Chondrocyte (in vitro differentiated cells): ENCODE measurements at places on chromosomes 7 and 10. TPM values are rescaled to one million over a fixed set of nuclear protein-coding genes. Genes with fewer than 3 reads are reported as not detected.

AKR1C8 gene
- not detected in 3 replicates for total RNA-seq

NPSR1 gene
- total RNA-seq: not detected in 3 replicates

PRLHR gene
- total RNA-seq: not detected in 3 replicates

ASZ1 gene
- not detected in 3 replicates for total RNA-seq

SNCG gene
- 1.2 to 2.2 TPM (median 1.5 TPM) in 3 replicates for total RNA-seq

ST7 gene
- 64.8 to 76.4 TPM (median 69.7 TPM) in 3 replicates for total RNA-seq

EEPD1 gene
- 3.0 to 5.8 TPM (median 4.8 TPM) in 3 replicates for total RNA-seq

GRCh38 chr7:135857519-135858274 lies 109.1 kb upstream of the FAM180A start:
- no peak overlapping the region for H3K27ac ChIP-seq
- no peak for DNase-seq
- no peak overlapping the region for H3K4me3 ChIP-seq
- H3K36me3 ChIP-seq: no peaks in the 10 kb centered on the region
- H3K4me1 ChIP-seq: no peaks in the 10 kb centered on the region

GRCh38 chr7:43954524-43955228 lies 28.4 kb downstream of the UBE2D4 start:
- H3K4me3 ChIP-seq: no peak overlapping the region
- peaks cover 23% of the 10 kb centered on the region for H3K36me3 ChIP-seq
- H3K4me1 ChIP-seq: no peaks in the 10 kb centered on the region
- H3K27me3 ChIP-seq: no peaks in the 10 kb centered on the region

- H3K27me3 ChIP-seq: no peaks in the 10 kb centered on the region
- DNase-seq: no peak
- H3K4me3 ChIP-seq: no peak overlapping the region
- peak overlapping the region; percentile 76 for H3K27ac ChIP-seq
- H3K36me3 ChIP-seq: peaks cover 5% of the 10 kb centered on the region
- H3K4me1 ChIP-seq: peaks cover 85% of the 10 kb centered on the region
Observed at GRCh38 chr7:137932881-137933269, 69.0 kb downstream of the CREB3L2 start.

DNA sequence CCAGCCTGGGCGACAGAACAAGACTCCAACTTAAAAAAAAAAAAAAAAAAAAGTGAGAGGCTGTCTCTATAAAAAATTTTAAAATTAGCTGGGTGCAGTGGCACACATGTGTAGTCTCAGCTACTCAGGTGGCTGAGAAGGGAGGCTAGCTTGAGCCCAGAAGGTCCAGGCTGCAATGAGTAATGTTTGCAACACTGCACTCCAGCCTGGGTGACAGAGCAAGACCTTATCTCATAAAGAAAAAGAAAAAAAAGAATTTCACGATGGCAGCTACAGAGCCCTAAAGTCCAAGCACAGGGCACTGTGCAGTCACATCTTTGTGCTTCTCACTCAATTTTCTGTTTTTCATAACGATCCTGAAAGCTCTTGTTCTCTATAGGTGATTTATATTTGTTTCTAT lies 209.5 kb upstream of the KCTD7 start:
- DNase-seq: no peak
- no peak overlapping the region for H3K4me3 ChIP-seq
- H3K27ac ChIP-seq: no peak overlapping the region
- no peaks in the 10 kb centered on the region for H3K27me3 ChIP-seq

GRCh38 chr7:24307326-24307725 lies 23.3 kb downstream of the NPY start:
- no peak overlapping the region for H3K4me3 ChIP-seq
- H3K36me3 ChIP-seq: no peaks in the 10 kb centered on the region
- no peak for DNase-seq
- H3K27me3 ChIP-seq: peaks cover 14% of the 10 kb centered on the region

DNA sequence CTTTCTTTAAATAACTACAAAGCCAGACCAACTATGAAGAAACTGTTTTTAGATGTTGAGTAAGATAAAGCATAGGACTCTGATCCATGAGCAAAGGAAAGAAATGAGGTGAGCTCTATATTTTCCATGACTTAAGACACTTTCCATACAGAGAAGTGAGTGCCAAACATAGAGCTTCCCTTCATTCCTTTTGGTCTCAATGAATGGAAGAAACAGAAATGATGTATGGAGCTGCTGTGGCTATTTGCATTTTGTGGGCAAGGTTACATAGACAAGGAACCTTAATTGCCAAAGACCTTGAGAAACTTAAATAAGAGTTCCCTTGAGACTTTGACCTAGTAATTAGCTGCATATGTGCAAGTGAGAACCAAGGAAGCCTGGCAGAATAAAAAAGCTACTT lies 1152.2 kb downstream of the XPNPEP1 start:
- H3K27ac ChIP-seq: no peak overlapping the region
- no peak overlapping the region for H3K4me3 ChIP-seq
- no peak for DNase-seq
- no peaks in the 10 kb centered on the region for H3K27me3 ChIP-seq
- no peaks in the 10 kb centered on the region for H3K36me3 ChIP-seq
- no peaks in the 10 kb centered on the region for H3K4me1 ChIP-seq

DNA sequence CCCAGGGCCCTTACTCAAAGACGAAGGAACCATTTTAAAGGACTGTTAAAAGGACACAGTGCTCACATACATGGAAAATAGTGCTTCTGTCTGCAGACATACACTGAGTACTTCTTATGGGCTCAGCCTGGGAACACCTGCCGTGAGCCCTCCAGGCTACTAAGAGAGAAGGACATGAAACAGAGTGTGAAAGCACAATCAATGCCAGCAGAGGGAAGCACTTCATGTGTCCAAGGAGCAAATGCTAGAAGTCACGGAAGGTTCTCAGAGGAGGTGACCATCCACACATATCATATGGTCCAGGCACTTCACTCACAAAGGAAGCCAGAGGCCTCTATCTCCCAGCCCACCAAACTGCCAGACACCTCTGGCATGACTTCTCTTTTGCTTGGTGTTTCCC lies 15.5 kb downstream of the ELMO1 start:
- H3K27ac ChIP-seq: no peak overlapping the region
- DNase-seq: no peak
- no peak overlapping the region for H3K4me3 ChIP-seq

GRCh38 chr7:120677535-120677934 lies 180.4 kb downstream of the TSPAN12 start:
- H3K36me3 ChIP-seq: no peaks in the 10 kb centered on the region
- no peaks in the 10 kb centered on the region for H3K27me3 ChIP-seq
- no peak overlapping the region for H3K4me3 ChIP-seq
- DNase-seq: no peak
- no peaks in the 10 kb centered on the region for H3K4me1 ChIP-seq

DNA sequence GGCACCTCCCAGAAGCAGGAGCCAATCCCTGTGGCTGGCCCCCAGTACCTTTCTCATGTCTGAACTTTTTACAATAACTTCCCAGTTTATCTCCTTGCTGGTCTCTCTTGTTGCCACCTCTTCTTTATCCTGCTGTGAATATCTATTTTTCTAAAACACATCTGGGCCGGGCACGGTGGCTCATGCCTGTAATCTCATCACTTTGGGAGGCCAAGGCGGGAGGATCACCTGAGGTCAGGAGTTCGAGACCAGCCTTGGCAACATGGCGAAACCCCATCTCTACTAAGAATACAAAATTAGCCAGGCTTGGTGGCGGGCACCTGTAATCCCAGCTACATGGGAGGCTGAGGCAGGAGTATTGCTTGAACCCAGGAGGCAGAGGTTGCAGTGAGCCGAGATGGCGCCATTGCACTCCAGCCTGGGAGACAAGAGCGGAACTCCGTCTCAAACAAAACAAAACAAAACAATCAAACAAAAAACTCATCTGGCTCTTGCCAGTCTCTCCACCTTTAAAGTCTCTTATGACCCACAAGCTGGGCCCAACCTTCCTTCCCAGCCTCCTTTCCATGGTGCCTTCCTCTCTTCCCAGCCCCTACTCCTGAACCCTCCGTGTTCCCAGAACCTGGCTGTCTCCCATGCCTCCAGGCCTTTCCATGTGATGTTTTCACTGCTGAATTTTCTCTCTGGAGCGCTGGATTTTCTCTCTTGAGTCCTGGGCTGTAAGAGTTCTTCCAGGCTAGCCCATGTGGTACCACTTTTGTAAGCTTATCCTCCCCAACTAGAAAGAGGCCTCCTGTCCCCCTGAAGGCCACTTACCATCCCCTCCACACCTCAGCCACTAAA lies 51.3 kb downstream of the HIP1 start:
- no peaks in the 10 kb centered on the region for H3K27me3 ChIP-seq
- DNase-seq: no peak
- no peak overlapping the region for H3K27ac ChIP-seq

- H3K4me3 ChIP-seq: no peak overlapping the region
- no peaks in the 10 kb centered on the region for H3K36me3 ChIP-seq
- peaks cover 8% of the 10 kb centered on the region for H3K27me3 ChIP-seq
- no peak for DNase-seq
Observed at GRCh38 chr10:78375854-78376785, 342.5 kb downstream of the RPS24 start.

DNA sequence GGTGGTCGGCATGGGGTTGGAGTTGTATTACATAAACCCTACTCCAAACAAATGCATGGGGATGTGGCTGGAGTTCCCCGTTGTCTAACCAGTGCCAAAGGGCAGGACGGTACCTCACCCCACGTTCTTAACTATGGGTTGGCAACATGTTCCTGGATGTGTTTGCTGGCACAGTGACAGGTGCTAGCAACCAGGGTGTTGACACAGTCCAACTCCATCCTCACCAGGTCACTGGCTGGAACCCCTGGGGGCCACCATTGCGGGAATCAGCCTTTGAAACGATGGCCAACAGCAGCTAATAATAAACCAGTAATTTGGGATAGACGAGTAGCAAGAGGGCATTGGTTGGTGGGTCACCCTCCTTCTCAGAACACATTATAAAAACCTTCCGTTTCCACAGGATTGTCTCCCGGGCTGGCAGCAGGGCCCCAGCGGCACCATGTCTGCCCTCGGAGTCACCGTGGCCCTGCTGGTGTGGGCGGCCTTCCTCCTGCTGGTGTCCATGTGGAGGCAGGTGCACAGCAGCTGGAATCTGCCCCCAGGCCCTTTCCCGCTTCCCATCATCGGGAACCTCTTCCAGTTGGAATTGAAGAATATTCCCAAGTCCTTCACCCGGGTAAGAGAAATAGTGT lies at the start of gene CYP2E1:
TSS of gene CYP2E1 (plus strand) at position 407 of the 632 bp plus-strand sequence. CDS start at position 440, 33 bp downstream.
- peaks cover 11% of the 10 kb centered on the region for H3K36me3 ChIP-seq
- H3K4me1 ChIP-seq: no peaks in the 10 kb centered on the region
- no peak within 1 kb of the TSS for H3K4me3 ChIP-seq
- H3K27ac ChIP-seq: no peak within 1 kb of the TSS
- no peak for DNase-seq
- H3K27me3 ChIP-seq: no peaks in the 10 kb centered on the region

DNA sequence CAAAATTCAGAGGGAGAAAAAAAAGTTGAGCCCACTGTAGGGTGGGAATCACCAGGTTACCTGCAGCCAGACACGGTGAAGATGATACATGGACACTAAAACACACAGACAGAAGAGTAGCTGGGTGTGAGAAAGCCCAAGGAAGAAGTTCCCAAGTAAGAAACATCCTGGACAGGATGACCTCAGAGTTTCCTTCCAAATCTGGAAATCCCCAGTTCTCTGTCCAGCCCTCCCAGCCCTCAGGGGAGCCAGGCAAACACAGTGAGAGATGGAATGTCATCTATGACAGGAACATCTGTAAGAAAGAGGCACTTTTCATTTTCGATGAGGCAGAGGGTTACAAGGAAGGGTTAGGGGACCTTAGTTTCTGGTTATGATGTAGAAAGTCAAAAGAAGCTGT lies 125.1 kb upstream of the LYZL1 start:
- H3K4me3 ChIP-seq: no peak overlapping the region
- H3K27me3 ChIP-seq: no peaks in the 10 kb centered on the region
- H3K36me3 ChIP-seq: peaks cover 14% of the 10 kb centered on the region

- H3K27me3 ChIP-seq: no peaks in the 10 kb centered on the region
- no peak overlapping the region for H3K27ac ChIP-seq
- DNase-seq: no peak
- peaks cover 7% of the 10 kb centered on the region for H3K36me3 ChIP-seq
- H3K4me1 ChIP-seq: peaks cover 22% of the 10 kb centered on the region
Observed at GRCh38 chr7:43766564-43766963, 8.1 kb downstream of the BLVRA start.

GRCh38 chr7:33072471-33072870 lies 9.9 kb upstream of the NT5C3A start:
- peaks cover 15% of the 10 kb centered on the region for H3K4me1 ChIP-seq
- peaks cover 4% of the 10 kb centered on the region for H3K36me3 ChIP-seq

DNA sequence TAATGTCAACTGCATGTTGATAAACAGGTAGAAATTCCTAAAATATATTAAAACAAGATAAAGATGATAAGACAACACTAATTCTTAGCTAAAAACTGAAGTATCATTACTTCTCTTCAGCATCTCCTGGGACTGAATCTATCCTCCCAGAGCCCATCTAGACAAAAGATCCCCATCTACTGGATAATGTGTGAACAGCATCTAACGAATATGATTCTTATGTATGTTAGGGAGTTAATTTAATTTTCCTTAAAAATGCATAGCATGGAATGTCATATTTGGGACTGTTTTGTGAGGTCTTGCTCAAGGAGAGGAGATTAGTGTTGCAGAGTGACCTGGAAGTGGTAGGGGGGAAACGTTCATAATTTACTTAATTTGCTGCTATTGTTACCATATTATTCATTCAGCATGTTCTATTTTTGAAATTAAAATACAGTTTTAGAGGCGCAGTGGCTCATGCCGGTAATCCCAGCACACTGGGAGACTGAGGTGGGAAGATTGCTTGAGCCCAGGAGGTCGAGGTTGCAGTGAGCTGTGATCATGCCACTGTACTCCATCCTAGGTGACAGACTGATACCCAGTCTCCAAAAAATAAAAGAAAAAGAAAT lies 305.1 kb upstream of the CSTF2T start:
- H3K27me3 ChIP-seq: no peaks in the 10 kb centered on the region
- no peak for DNase-seq
- H3K27ac ChIP-seq: no peak overlapping the region
- no peak overlapping the region for H3K4me3 ChIP-seq

DNA sequence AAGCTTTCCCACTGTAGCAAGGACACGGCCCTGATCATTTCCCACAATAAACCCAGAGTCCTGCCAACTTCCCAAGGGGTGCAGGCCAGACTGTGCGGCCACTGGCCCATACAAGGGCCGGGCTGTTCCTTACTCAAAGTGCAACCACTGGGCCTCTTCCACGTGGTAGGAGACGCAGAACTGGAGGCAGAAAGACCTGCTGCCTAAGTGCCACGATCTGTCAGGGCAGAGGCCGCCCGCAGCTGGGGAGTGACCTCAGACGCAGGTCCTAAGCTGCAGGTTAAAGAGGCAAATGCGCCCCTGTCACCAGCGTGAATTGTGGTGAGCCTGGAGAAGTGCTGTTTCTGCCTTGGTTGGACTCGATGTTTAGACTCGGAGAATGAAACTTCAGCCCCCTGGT lies 26.2 kb downstream of the GPER1 start:
- DNase-seq: no peak
- H3K27me3 ChIP-seq: no peaks in the 10 kb centered on the region
- H3K36me3 ChIP-seq: peaks cover 2% of the 10 kb centered on the region
- H3K4me1 ChIP-seq: peaks cover 14% of the 10 kb centered on the region
- no peak overlapping the region for H3K4me3 ChIP-seq
- H3K27ac ChIP-seq: no peak overlapping the region

DNA sequence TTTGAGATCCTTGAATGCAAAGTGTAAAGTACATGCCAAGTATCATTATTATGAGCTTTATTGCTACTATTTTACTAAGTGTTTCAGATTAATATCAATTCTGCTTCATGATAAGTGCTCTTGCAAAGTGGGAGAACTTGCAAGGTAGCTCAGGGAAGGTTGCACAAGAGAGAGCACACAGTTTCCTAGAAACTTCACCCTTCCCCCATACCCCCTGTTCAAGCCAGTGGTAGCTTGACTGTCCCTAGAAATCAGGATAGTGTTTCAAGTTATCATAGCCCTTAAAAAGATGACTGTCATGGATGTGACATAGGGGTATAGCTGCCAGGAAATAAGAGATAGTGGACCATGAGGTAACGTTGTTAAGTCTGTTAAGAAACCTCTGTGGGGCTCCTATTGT lies 251.5 kb downstream of the TRIL start:
- no peak overlapping the region for H3K4me3 ChIP-seq
- H3K36me3 ChIP-seq: no peaks in the 10 kb centered on the region
- no peak for DNase-seq
- H3K4me1 ChIP-seq: peaks cover 8% of the 10 kb centered on the region
